ENCODE measurements at places on chromosomes 5 and 9.

DNA sequence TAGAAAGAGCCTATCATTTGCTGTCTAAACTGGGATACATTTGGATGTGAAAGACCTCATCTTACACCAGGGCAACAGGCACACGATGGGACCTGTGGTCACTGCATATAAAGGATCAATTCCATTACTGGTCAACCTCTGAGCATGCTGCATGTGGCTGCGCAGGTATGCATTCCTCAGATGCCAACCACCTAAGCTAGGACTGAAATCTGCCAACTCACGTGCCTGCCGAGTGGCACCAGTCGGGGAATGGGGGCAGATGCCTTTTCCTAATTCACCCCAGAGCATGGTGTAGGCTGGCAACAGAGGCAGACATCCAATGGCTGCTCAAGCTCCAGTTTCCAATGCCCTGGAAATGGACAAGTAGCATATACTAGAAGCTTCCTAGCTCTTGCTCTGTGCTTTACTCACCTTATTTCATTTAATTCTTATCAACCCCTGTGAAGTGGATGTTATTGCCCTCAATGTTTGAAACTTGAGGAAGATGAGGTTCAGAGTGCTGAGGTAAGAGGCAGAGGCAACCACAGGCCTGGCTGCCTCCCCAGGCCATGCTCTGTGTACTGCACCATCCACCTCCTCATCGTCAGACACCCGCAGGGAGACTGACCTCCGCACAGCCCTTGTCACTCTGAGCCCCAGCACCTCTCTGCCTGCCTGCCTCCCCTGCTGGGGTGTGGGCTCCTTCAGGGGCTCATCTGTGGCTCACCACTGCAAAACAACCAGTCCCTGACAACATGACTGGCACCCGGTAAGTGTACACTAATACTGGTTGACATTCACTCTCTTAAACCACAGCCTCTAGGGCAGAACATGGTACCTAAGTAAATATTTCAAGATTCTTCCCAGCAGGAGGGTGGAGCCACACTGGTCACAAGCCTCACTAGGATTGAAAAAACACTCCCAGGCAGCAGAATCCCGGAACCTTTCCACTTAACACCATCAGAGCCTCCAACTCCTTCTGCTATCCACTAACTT is 228.5 kb downstream of the CRB2 start:
- no peak for DNase-seq

GRCh38 chr9:125774106-125774505 is 26.9 kb downstream of the PBX3 start:
- no peak for DNase-seq

- no peak for DNase-seq
Measured at GRCh38 chr5:89179731-89180130, 296.7 kb upstream of the MEF2C start.

DNA sequence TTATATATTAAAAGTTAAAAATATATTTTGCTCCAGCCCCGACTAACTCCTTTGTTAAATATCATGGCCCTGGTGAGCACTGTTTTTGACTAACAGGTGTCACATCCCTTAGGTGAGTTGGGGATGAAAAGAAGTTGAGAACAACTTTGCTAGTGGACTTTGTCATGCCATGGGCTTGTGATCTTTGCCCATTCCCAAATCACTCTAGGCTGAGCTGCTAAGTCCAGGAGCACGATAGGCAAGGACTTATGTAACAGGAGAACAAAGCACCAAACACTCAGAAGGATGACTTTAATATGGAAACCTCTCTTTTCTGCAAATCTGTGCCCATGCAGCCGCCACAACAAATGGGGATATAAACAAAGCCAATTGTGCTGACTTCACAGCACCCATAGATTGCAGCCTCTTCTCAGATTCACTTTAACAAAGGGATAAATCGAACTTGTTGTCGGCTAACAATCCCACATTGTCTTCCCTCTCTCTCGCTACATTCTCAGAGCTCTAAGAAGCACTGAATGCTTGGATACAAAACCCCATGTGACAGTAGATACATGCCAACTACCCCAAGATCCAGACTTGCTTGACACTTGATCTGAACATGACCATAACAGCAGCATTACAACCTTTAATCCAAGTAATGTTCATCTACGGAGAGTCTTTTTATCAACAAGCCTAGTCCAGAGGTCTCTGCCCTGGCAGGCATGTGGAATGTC is 86.8 kb upstream of the CD180 start:
- DNase-seq, result no peak

GRCh38 chr5:174444479-174445188 is 279.7 kb upstream of the MSX2 start:
- DNase-seq, result no peak

DNA sequence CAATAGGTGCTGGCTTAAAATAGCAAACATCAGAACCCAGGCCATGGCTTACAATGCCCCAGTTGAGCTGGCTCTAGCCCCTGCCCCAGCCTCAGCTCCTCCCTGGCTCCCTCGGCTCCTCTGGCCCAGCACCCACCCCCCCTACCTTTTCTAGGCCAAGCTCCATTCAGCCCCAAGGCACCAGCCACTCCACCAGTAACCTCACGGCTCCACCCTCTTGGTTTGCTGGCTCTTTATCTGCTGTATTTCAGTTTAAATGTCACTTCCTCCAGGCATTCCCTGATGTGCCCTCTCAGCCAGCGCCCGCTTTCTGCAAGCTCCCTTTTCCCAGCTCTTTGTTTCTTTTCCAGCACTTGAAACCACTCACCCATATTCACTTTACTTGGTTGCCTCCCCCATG is 10.6 kb downstream of the C1QTNF2 start:
- DNase-seq, result peak; percentile 25

DNA sequence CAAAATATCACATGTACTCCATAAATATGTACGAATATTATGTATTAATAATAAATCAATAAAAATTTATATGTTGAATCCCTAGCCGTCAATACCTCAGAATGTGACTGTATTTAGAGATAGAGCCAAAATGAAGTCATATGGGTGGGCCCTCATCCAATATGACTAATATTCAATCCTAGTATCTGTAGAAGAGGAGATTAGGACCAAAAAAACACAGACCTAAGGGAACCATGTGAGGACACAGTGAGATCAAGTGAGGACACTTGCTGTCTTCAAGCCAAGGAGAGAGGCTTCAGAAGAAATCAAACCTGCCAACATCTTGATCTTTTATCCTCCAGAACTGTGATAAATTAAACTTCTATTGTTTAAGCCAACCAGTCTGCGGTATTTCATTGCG is 3.7 kb upstream of the AMACR start:
- peak; percentile 13 for DNase-seq

DNA sequence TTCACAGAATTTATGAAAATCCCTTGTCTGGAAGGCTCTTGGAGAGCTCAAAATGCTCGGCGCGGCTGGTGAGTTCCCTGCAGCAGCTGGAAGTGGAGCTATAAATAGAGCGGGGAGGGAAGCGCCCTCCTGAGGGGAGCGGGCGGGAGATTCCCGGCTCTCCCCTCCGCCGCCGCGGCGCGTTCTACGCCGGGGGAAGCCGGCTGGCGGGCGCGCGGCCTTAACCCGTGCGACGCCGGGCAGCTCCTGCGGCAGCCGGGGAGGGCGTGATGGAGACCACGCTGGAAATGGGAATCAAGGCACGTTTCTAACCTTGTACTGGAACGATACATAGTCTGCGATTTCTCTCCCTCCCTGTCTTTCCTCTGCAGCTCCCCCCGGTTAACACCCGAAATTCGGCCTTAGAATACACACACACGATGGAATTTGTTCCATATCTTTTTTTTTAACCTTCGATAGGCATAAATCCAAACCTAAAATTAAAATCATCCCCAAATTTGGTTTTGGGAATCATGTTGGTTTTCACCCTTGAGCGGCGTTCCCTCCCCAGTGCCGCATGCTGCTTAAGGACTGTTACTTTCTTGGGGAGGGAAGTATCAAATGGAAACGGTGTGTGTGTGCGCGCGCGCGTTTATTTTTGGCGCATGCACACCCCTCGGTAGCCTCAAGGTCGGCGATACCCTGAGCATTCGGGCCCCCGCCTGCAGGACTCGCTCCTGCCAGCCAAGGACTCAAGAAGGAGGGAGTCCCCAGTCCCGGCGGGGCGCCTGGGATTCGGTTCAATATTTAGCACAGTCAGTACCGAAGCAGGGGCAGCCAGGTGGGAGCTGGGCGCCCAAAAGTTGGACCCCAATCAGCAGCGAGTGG is 306.3 kb upstream of the KCNN2 start:
- DNase-seq, result peak; percentile 40

- DNase-seq, result no peak
Measured at GRCh38 chr9:121927636-121928035, 165.5 kb downstream of the TTLL11 start.

DNA sequence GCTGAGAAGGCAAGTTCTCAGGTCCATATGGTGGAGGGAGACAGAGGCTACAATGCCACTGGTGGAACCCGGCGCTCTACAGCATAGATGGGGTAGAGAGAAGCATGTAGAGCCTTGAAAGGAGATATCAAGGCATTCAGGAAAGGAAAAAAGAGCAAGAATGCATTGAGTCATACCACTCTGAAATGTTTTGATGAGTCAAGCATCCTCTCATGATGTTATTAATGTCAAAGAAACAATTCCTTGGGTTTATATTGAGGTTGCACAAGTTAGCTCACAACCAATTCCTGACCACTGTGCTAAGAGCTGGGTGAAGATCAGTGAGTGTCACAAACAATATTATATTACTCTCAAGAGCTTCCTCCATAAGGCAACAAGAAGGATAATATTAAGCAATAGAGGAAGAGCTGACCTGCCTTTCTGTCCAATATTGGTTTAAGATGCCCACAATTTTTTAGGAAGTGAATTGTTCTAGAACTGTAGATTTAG is 178.0 kb downstream of the RFK start:
- peak; percentile 75 for DNase-seq

DNA sequence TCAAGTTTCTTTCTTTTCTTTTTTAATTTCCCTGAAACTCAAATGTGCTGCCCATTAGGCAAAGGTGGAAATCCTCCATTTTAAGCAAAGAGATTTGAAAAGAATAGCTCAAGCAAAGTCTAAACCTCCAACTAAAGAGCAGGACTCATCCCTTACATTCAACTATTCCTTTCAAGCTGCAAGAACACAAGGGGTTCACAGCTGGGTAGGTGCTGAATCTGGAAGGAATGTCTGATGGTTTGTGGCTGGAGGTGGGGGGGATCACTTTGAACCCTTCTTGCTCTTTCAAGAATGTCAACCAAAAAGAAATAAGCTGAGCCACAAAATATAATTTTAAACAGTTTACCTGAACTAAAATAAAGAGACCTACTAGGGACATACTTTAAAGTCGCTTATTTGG is 375.7 kb upstream of the CDH10 start:
- DNase-seq, result no peak

DNA sequence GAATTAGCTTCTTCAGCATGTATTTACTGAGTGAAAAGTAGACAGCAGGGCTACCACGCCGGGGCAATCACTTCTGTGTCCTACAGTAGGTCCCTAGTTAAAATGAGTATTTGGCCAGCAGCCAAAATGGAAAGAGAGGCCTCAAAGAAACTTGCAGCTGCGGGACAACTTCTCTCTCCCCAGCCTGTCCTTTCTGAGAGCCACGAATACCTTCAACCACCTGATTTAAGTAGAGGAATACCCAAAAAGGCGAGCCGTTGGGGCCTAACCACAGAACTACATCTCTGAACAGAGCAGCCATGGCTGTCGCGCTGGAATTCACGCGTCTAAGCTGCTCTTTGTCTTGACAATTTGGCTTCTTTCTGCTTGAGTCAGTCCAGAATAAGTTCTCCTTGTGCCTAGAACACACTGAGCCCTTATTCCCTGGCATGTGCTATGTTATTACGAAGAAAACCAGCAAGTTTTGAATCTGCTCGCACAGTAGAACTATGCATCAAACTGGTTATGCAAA is 43.8 kb upstream of the GOLPH3 start:
- no peak for DNase-seq

GRCh38 chr5:128199104-128199503 is 115.5 kb downstream of the SLC12A2 start:
- DNase-seq, result no peak

GRCh38 chr5:59380350-59380951 is 513.1 kb downstream of the PDE4D start:
- DNase-seq, result peak; percentile 57
